ENCODE measurements at places on chromosomes 11 and 22. TPM values are rescaled to one million over a fixed set of nuclear protein-coding genes. Genes with fewer than 3 reads are reported as not detected.
A peak's percentile ranks its signal among the peaks of the same experiment; 100 is the strongest.

Gene CARD18
- not detected for total RNA-seq

Gene EI24
- total RNA-seq: 34.3 TPM

Gene ARHGAP42
- total RNA-seq: 3.1 TPM

DNA sequence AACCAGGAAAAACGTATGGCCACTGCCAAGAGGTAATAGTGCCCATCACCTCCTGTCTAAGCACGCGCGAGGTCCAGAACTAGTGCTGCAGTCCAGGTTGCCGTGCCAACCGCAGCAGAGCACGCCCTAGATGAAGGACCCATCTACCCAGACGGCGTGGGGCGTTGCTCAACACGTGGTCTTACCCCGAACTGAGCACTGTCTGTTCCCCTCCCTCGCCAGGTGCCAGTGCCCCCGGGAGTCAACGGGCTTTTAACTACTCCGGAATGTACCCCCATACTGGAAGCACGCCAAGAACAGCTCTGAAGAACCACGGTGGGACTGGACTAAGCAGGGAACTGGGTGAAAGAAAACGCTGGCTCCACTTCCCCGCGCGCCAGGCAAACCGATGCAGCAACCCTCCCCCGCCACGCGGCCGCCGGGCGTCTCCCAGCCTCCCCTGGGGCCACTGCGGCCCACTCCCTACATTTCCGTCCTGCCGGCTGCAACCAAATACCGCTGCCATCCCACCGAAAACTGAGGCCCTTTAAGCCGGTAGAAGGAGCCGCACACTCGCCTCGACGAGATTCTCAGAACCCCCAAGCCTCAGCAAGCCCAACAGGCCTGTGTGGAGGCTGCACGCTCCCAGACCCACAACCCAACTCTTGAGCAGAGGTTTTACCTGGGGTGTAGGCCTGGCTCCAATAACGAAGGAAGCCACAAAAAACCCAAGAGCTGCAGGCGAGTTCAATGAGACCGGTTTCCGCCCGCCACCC lies at the start of gene HSPA8:
HSPA8 (minus strand) TSS at position 734 of the 755 bp plus-strand sequence. CDS start 812 bp downstream, outside the sequence.
- peaks cover 68% of the 10 kb centered on the region for H3K36me3 ChIP-seq
- peak within 1 kb of the TSS; percentile 100 for H3K27ac ChIP-seq
- H3K27me3 ChIP-seq: no peaks in the 10 kb centered on the region
- peaks cover 76% of the 10 kb centered on the region for H3K4me1 ChIP-seq
- no peak for DNase-seq
- peak within 1 kb of the TSS; percentile 97 for H3K4me3 ChIP-seq

DNA sequence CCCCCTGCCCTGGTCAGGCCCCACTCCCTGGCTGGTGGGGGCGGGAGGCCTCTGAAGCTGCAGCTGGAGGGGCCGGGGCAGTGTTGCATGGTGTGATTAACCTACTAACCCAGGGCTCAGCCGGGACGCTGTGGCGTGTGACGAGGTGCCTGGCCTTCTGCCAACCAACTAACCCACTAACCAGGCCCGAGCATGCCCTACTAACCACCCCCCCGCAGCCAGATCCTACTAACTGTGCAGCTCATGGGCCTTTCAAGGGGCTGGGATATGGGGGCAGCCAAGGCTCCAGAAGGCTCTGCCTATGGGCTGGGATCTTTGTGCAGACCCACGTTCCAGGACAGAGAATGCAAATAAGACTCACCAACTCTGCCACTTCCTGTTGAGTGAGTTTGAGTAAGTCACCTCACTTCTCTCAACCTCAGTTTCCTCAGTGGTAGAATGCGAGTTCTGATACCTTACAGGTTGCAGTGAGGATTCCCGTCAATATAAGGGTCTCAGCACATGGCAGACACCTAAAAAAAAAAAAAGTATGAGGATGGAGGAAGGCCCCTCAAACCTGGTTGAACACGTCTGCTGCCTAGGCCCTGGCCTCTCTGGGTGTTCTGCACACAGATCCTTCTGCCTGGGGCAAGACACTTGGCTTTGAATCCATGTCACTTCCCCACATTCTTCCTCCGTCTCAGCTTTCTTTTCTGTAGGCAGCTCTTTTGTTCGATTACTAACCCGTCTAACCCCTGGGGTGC lies 14.1 kb downstream of the MIAT start:
- DNase-seq: peak; percentile 60
- no peaks in the 10 kb centered on the region for H3K27me3 ChIP-seq

GRCh38 chr11:1916132-1916985 lies 3.1 kb upstream of the TNNT3 start:
- peaks cover 16% of the 10 kb centered on the region for H3K27me3 ChIP-seq
- no peak overlapping the region for H3K4me3 ChIP-seq
- H3K4me1 ChIP-seq: peaks cover 13% of the 10 kb centered on the region
- DNase-seq: no peak
- no peaks in the 10 kb centered on the region for H3K36me3 ChIP-seq

- peaks cover 25% of the 10 kb centered on the region for H3K4me1 ChIP-seq
- no peak for DNase-seq
- H3K27me3 ChIP-seq: peaks cover 8% of the 10 kb centered on the region
- H3K36me3 ChIP-seq: no peaks in the 10 kb centered on the region
These were observed 773 bp downstream of the MIAT start for GRCh38 chr22:26658161-26658560.

DNA sequence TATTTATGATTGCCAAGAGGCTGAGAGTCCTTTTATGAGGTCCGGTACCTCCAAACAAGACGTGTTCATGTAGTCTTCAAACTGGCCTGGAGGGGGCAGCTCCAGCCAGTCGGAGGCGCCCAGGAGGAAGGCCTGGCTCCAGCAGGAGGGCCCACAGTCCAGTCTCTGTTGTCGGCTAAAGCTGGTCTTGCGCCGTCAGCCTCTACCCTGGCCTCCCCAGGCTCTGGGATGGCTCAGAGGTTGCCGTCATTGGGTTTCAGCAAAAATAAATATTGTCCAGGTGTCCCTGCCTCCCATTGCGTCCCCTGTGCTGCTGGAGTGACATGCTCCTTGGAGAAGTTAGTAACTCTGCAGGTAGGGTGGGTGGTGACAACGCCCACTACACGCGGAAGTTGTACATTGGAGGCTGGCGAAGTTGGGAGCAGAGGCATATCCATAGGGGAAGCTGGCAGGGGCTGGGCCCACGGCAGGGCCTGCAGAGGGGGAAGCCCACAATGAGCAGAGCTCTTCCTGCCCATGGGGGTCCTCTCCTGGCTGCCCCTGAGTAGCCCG lies 1.0 kb upstream of the SLC25A1 start:
- peaks cover 4% of the 10 kb centered on the region for H3K36me3 ChIP-seq
- peak overlapping the region; percentile 85 for H3K4me3 ChIP-seq
- peaks cover 20% of the 10 kb centered on the region for H3K4me1 ChIP-seq
- no peaks in the 10 kb centered on the region for H3K27me3 ChIP-seq
- peak overlapping the region; percentile 68 for H3K27ac ChIP-seq
